Fibroblast of skin of left quadriceps (primary cell): ENCODE measurements at places on chromosomes 11 and 22.

DNA sequence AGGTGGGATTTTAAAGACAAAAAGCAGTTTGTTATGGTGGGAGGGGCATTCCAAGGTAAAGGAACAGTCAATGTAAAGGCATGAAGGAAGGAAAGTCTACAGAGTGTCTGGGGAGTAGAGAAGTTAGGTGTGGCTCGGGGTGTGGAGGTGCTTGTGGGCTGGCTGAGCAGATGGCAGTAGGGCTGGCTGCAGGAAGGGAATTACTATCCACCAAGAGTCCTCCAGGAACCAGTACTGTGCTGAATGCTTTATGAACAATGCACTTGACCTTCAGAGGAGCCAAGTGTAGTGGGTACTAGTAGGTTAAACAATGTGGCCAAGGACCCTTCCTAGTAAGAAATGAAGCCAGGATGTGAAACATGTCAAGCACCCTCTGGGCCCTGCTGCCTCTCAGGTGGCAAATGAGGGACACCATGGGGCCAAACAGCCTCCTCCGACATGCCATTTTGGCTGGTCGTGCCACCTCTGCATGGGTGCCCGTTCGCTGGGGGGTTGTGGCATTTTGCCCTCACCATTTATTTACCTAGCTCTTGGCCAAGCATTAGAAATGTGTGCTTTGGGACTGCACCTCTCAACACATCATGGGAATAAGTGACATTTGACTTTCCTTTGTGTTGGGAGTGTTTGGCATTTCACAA is 123.6 kb upstream of the TENM4 start:
- no peak for DNase-seq

DNA sequence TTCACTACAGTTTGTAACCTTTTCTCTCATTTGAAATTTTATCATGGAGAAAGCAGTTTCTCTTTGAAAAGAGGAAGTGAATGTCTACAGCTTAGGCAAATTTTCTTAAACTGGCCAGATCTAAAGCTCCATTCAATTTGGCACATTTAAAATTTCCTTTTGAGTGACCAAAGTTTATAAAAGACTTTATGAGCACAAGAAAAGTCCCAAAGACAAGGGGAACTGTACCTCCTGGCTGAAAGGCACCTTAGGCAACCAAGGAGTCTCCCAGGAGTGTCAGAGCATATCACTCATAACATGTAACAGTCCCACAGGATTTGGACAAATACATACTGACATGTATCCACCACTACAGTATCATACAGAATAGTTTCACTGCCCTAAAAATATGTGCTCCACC is 41.3 kb downstream of the NARS2 start:
- DNase-seq: no peak

DNA sequence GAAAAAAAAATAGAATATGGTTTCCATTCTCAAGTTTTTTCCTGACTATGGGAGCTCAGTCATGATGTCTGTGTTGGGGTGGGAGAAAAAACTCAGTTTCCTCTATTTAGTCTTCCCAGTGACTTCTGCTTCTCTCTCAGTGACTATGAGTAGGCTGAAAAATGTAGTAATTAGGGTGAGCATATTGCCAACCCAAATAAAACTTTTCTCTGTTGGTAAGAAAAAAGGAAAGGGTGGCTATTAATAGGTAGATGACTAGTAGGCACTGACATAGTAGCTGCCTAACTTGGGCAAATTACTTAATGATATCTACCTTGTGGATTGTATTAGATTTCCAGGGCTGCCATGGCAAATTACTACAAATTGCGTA is 34.2 kb upstream of the BIRC3 start:
- DNase-seq: no peak

DNA sequence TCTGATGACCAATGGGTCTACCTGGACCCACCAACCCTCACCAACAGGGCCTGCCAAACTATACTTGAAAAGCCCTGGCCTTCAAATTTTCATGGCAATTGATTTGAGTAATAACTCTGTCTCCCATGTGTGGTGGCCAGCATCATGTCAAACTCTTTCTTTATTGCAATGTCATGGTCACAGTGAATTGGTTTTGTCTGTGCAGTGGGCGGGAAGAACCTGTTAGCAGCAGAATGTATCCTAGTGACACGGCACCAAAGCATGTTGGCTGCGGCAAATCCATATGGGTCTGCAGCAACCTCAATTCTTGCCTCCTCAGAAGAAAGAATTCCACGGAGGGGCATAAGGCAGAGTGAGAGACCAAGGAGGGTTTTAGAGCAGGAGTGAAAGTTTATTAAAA is 19.6 kb upstream of the TMEM123 start:
- no peak for DNase-seq

DNA sequence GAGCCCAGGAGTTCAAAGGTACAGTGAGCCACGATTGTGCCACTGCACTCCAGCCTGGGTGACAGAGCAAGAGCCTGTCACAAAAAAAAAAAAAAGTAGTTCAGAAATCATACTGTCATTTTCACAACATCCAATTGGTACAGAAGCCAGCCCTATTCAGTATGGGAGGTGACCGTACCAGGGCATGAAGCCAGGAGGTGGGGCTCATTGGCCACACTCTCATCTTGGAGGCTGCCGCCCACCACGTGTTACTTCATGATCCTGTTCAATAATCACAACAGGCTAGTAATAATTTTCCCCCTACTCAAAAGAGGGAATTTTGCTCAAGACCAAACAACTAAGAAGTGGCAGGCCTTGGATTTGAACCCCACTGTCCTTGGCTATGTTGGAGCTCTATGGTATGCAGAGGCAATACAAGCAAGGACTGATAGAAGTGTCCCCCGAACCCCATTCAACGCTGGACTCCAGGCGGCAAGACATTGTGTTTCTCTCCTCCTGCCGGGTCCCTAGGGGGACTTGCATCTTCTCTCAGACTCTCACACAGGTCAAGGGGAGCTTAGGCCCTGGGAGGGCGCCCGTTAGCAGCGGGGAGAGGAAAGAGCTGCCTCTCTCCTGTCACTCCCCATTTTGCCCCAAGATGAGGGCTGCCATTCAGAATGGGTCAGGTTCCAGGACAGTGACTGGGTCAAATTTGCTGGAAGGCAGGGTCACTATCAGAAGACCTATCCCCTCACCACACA is 40.2 kb upstream of the EMID1 start:
- DNase-seq: no peak

GRCh38 chr11:78920329-78920728 is 345.7 kb upstream of the NARS2 start:
- DNase-seq: no peak

GRCh38 chr11:14578541-14578956 is 58.4 kb upstream of the PSMA1 start:
- no peak for DNase-seq
